ENCODE measurements at places on chromosomes 1 and 21. TPM values are rescaled to one million over a fixed set of nuclear protein-coding genes. Genes with fewer than 3 reads are reported as not detected.

VANGL1 gene
- total RNA-seq: 11.4 TPM

PRELP gene
- total RNA-seq: 104 TPM

MTARC1 gene
- 12.4 TPM for total RNA-seq

HES2 gene
- 1.8 TPM for total RNA-seq

EDARADD gene
- total RNA-seq: 0.57 TPM

DYNLT4 gene
- 11.4 TPM for total RNA-seq

GRCh38 chr1:23701310-23701709 is 9.7 kb downstream of the RPL11 start:
- DNase-seq: no peak

DNA sequence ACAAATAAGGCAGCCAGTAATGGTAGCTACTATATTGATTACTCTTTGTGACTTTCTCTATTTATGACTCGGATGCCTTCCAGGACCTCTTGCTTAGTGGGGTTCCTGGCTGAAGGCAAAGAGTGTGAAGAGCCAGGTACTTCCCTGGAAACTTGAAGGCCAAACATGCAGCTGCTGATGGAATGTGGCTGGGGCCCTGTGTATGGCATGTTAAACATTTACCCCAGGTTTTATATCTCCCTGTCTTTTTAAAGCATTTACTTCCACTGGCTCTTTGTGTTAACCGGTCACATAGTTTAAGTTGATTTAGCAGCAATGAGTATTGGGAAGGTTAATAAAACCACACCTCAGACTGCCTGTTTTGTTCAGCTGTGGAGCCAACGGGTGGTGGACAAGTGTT is 45.7 kb upstream of the PAXBP1 start:
- DNase-seq: no peak

- DNase-seq: no peak
Measured at GRCh38 chr1:221137666-221138065, 258.4 kb downstream of the HLX start.

DNA sequence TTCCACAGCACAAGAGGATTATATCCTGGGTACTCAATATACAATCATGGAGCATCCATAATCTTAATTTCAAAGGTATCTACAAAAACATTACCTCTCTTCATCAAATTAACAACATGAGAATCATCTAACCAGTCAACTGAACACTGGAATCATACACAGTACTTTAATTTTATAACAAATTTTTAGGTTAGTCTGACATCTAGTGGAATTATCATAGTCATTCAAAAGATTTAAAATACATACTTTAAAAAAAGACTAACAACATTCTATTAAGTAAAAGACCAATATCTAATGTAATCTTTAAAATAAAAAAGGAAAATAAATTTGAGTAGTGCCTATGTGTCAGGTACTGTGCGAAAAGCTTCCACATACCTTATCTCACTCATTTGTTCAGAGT is 16.8 kb upstream of the SH3GLB1 start:
- DNase-seq: no peak

- DNase-seq: peak; percentile 26
Measured at GRCh38 chr1:28855469-28855951, 43.5 kb downstream of the OPRD1 start.

DNA sequence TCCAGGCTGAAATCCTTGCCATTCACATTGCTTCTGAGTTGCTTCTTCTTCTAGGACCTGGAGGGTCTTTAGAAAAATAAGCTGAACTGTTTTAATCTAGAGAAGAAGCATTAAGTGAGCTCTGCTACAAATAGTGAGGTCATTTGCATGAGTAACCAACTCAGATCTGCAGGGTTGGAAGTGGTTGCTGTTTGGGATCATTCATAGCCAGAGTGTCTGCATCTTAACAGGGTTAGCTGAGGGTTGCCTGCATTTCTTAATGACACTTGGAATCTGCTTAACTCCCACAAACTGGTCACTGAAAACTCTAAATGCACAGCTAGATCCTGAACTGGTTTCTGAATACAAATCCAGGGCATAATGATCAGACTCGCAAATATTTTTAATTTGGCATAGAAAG is 9.9 kb downstream of the CNIH3 start:
- no peak for DNase-seq

- no peak for DNase-seq
Measured at GRCh38 chr1:85042413-85042812, 5.9 kb downstream of the MCOLN3 start.

DNA sequence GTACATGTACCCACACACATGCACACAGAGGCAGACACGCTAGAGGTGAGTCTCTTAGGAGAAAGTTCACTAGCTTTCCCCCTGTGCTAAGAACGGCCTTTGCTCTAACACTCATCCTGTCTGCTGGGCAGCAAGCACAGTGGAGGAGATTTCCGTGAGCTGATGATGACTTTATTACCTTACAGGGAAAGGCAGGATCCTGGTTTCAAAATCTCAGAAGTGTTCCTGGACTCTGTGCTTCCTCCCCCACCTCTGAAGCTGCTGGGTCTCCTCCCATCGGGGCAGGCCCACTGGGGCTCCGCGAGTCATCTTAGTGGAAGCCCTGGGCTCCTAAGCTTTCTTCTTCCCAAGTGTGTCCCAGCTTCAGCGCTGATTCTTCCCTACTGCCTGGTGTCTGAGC is 2.7 kb downstream of the FAM3B start:
- no peak for DNase-seq

DNA sequence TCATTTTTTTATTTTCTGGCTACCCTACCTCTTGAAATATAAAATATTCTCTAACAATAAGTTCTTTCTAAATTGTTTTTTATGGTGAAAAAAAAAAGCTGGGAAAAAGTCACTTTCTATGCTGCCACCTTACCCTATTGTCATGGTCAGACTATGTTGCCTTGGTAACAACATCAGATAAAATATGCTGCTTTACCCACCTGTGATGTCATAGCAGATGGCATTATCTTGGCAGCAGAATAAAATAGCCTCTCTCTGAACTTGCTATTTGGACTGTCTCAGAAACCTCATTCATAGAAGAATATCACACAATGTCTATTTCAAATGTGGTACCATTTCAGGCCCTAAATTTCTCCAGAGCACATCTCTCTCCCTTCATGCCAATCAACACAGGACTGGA is 69.6 kb upstream of the SGIP1 start:
- DNase-seq: no peak

All from upper lobe of left lung (tissue), 6 donors.